ENCODE measurements at places on chromosomes 4 and X. TPM values are rescaled to one million over a fixed set of nuclear protein-coding genes. Genes with fewer than 3 reads are reported as not detected.

DNA sequence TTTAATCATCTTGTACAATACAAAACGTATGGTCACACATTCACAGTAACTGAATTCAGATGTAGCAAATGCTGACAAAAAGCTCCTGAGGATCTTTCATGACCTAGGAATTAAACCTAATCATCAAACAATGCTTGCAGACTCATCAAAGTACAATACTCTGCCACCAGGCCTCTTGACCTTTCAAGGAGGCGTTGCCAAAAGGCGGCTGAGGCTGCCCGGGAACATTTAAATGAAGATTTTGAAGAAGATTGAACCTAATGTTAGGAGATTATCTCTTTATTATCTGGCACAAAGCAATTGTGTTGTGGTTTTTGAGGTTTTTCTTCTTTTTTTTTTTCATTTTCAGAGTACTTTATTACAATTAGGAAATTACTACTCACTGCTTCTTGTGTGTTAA lies 340.5 kb downstream of the GALNTL6 start:
- DNase-seq: no peak
- no peak overlapping the region for H3K4me3 ChIP-seq
- no peaks in the 10 kb centered on the region for H3K27me3 ChIP-seq

- H3K27me3 ChIP-seq: no peaks in the 10 kb centered on the region
- no peak overlapping the region for H3K27ac ChIP-seq
- no peak overlapping the region for H3K4me3 ChIP-seq
- DNase-seq: no peak
These were observed 178.4 kb upstream of the RPS6KA3 start for GRCh38 chrX:20445109-20445508.

DNA sequence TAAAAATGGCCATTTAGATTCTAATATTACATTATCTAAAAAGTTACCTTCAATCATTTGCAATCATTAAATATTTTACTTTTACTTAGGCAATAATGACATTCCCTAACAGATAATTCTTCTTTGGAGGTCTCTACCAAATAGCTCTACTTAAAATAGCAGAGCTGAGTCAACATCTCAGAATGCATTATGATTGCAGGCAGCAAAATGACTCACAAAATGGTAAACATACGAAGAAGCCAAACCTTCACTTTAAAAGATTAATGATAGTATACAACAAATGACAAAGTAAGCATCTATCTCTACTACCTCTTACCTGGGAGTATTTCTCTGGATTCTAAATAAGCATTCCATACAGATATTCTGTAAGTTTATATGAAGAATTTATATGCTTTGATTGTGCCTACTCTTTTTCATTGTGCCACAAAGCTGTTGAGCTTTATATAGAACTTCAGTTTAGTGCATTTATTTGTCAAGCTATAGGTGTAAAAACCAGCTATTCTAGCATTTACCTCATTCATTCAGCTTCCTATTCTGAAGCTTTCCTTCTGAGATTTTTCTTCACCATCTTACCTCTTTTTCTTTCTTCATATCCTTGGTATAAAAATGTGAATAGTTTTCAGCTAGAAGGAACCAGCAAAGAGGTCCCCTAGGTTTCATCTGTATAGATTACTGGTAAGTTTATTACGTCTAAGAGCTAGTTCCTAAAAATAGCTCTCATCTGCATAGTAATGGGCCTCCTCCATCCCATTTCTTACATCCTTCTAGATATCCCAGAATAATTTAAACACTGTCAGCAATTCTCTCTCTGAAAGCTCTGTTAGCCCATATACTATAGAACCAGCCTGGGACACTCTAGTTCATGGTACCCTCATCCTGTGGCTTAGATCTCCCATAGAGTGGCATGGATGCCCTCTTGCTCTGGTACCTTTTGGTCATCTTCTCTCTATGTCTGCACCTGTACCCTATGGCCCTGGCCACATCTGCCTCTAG lies 17.2 kb upstream of the SPCS3 start:
- H3K36me3 ChIP-seq: no peaks in the 10 kb centered on the region
- no peak overlapping the region for H3K27ac ChIP-seq
- H3K4me1 ChIP-seq: no peaks in the 10 kb centered on the region
- peak; percentile 15 for DNase-seq
- no peaks in the 10 kb centered on the region for H3K27me3 ChIP-seq
- no peak overlapping the region for H3K4me3 ChIP-seq

- no peaks in the 10 kb centered on the region for H3K36me3 ChIP-seq
- H3K27ac ChIP-seq: peak overlapping the region; percentile 68
- DNase-seq: no peak
- no peak overlapping the region for H3K4me3 ChIP-seq
- peaks cover 25% of the 10 kb centered on the region for H3K4me1 ChIP-seq
- H3K27me3 ChIP-seq: no peaks in the 10 kb centered on the region
These were observed 4.0 kb upstream of the GASK1B start for GRCh38 chr4:158176776-158177175.

DNA sequence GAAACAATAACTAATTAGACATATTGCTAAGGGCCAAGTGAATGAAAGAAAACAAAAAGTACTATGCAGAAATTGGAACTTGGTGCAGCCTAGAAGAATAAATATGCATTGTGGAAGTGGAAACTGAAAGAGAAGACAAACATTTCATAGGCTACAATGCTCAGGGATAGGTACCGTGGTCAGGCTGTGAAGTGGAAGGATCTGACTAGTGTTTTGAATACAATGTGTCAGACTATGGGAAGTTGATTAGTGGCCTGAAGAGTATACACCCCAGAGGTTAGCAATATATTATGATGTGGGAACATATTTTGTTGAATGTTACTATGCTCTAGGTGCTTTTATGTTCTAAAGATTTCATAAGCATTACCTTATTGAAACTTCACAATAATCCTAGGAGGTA lies 36.8 kb downstream of the GPRIN3 start:
- no peak for DNase-seq
- H3K36me3 ChIP-seq: no peaks in the 10 kb centered on the region
- H3K27me3 ChIP-seq: no peaks in the 10 kb centered on the region
- H3K4me3 ChIP-seq: no peak overlapping the region
- no peak overlapping the region for H3K27ac ChIP-seq
- H3K4me1 ChIP-seq: no peaks in the 10 kb centered on the region

- H3K4me1 ChIP-seq: peaks cover 18% of the 10 kb centered on the region
- no peaks in the 10 kb centered on the region for H3K27me3 ChIP-seq
- H3K27ac ChIP-seq: peak overlapping the region; percentile 100
- H3K36me3 ChIP-seq: no peaks in the 10 kb centered on the region
- peak overlapping the region; percentile 84 for H3K4me3 ChIP-seq
These were observed 554 bp downstream of the DCTD start for GRCh38 chr4:182916483-182917181.

DNA sequence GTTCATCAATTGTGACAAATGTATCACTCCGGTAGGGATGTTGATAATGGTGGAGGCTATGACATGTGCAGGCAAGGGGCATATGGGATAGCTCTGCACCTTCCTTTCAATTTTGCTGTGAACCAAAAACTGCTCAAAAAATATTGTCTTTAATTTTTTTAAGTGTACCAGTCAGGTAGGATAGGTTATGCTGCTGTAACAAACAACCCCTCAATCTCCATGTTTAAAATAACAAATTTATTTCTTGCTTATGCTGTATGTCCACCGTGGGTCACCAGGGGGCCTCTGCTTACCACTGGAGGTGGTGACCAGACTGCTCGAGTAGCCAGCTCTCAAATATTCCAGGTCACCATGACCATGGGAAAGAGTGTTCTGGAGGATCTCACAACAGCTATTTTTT lies 23.4 kb upstream of the MSX1 start:
- H3K4me1 ChIP-seq: peaks cover 6% of the 10 kb centered on the region
- no peaks in the 10 kb centered on the region for H3K27me3 ChIP-seq
- no peak overlapping the region for H3K4me3 ChIP-seq
- no peak overlapping the region for H3K27ac ChIP-seq
- DNase-seq: no peak

GRCh38 chrX:40878766-40879165 lies 143.4 kb upstream of the MED14 start:
- no peak for DNase-seq
- H3K4me1 ChIP-seq: peaks cover 6% of the 10 kb centered on the region
- H3K27me3 ChIP-seq: no peaks in the 10 kb centered on the region
- H3K27ac ChIP-seq: peak overlapping the region; percentile 0

GRCh38 chr4:124980276-124980752 lies 267.8 kb upstream of the ANKRD50 start:
- no peaks in the 10 kb centered on the region for H3K27me3 ChIP-seq
- no peak overlapping the region for H3K4me3 ChIP-seq
- H3K4me1 ChIP-seq: no peaks in the 10 kb centered on the region
- no peak for DNase-seq

DNA sequence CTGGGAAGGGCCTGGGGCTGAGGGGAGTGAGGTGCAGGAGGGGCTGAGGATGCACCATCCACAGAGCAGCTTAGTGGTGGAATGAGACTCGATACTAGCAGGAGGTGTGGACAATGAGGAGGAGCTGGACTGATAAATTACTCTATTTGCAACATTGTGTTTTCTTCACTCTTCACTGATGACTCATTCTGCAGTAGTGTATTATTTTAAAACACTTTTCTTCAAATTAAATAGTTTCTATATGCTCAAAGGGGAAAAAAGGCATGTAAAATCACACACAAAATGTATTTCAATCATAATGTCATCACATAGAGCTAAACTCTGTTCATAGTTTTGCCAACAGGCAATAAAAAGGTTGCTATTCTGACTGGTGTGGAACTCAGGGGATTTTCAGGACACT lies 467.0 kb upstream of the CTSO start:
- H3K27ac ChIP-seq: peak overlapping the region; percentile 77
- no peak overlapping the region for H3K4me3 ChIP-seq
- DNase-seq: no peak
- no peaks in the 10 kb centered on the region for H3K27me3 ChIP-seq
- no peaks in the 10 kb centered on the region for H3K36me3 ChIP-seq

TMSB15A gene
- 55.3 TPM for total RNA-seq

TCEAL7 gene
- 14.7 TPM for total RNA-seq

All from hepatocyte (in vitro differentiated cells).